HT1080 (cell line): ENCODE measurements at places on chromosomes 5 and 9. TPM values are rescaled to one million over a fixed set of nuclear protein-coding genes. Genes with fewer than 3 reads are reported as not detected.
A peak's percentile ranks its signal among the peaks of the same experiment; 100 is the strongest.

GPSM1 gene
- 19.0 and 23.1 TPM in 2 replicates for total RNA-seq

ANKDD1B gene
- 0.03 TPM in 1 of 2 replicates, not detected in the other for total RNA-seq

CDK7 gene
- 55.3 and 83.2 TPM in 2 replicates for total RNA-seq

C5orf22 gene
- 13.7 and 17.7 TPM in 2 replicates for total RNA-seq

EQTN gene
- total RNA-seq = not detected in 2 replicates

MORN5 gene
- not detected in 2 replicates for total RNA-seq

BRD3OS gene
- 21.2 and 28.4 TPM in 2 replicates for total RNA-seq

UAP1L1 gene
- 12.0 and 15.6 TPM in 2 replicates for total RNA-seq

PKD2L2 gene
- not detected in 2 replicates for total RNA-seq

SPINK4 gene
- total RNA-seq = not detected in 2 replicates

PAEP gene
- 15.7 and 17.5 TPM in 2 replicates for total RNA-seq

- DNase-seq = no peak
Observed at GRCh38 chr5:103463261-103463660, 99.3 kb downstream of the NUDT12 start.

DNA sequence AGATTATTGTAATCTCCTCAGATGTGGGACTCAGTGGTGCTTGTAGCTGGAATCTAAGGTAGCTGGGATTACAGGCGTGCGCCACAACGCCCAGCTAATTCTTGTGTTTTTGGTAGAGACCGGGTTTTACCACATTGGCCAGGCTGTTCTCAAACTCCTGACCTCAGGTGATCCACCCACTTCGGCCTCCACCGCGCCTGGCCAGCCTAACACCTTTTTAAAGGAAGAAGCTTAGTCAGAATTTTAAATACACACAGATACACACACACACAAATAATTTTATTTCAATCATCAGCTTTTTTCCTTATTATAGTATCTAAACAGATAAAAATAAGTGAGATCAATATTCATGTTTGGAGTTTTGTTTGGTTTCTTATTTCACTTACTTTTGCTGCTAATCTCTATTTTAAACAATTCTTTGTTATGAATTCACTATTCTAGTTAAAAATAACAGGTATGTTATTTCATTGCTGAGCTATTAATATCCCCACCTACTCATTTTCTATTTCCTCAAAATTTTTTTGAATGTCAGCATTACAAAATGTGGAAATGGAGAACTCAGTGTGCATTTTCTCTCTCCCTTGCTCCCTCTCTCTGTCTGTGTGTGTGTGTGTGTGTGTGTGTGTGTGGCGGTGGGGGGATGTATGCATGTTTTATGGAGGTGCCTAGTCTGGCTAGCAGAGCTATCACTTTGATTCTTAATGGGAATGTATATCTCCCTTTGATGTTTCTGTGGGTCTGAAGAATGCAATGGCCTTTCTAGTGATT, 960.6 kb upstream of the DMAC1 start:
- no peak for DNase-seq

DNA sequence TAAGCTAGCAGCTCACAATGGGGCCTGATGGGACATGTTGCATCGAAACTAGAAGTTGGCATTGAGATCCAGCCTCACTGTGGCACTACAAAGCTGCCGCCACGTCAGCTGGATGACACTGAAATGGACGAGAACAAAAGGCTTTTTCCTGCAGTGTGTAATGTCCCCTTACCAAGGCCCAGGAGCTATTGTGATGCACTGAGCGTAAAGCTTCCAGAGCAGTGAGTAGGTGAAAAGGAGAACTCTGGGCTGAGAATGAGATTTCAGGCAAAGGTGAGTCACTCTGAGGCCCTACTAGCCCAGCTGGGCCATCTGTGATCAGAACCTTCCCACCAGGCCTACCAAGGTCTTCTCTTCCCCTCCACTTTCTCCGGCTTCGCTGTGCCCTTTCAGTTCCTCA, 528.1 kb upstream of the KLF4 start:
- no peak for DNase-seq

GRCh38 chr9:119375892-119376291, 6.7 kb upstream of the BRINP1 start:
- DNase-seq = peak; percentile 32

- no peak for DNase-seq
Observed at GRCh38 chr5:2997179-2997578, 245.7 kb upstream of the IRX2 start.

DNA sequence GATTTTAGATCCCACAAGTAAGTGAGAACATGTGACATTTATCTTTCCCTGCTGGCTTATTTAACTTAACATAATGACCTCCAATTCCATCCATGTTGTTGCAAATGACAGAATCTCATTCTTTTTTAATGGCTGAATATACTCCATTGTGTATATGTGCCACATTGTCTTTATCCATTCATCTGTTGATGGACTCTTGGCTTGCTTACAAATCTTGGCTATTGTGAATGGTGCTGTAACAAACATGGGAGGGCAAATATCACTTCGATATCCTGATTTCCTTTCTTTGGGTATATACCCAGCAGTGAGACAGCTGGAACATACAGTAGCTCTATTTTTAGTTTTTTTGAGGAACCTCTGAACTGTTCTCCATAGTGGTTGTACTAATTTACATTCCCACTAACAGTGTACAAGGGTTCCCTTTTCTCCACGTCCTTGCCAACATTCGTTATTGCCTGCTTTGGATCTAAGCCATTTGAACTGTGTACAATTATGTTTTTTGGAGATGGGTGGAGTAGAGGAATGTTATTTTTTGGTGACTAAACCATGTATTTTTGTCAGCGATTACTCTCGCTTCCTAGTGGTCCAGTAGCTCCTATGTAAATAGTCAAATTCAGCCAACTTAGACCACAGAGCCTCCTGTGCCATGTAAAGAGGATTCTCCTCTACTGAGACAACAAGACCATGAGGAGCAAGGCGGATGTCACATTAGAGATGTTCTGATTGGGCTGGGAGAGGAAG, 60.6 kb downstream of the TNFSF15 start:
- no peak for DNase-seq

DNA sequence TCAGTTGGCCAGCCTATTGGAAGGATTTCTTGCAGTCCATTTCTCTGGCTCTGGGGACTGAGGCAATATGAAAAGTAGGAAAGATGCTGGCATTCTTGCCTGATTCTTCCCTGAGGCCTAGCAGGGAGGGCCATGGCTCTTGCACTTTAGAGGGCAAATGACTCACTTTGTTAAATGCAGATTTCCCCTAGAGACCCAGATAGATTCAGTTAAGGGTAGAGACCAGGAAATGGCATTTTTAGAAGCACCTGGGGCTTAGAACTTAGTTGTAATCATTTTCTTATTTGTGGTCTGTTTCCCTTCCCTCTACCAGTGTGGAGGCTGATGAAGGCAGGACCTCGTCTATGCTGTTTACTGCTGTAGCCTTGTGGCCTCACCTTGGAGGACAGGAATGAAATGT, 112.8 kb upstream of the NR3C1 start:
- DNase-seq = no peak

- no peak for DNase-seq
Observed at GRCh38 chr9:660227-660626, 181.3 kb upstream of the DMRT1 start.

GRCh38 chr9:138040446-138041430, 163.2 kb downstream of the CACNA1B start:
- DNase-seq = no peak

DNA sequence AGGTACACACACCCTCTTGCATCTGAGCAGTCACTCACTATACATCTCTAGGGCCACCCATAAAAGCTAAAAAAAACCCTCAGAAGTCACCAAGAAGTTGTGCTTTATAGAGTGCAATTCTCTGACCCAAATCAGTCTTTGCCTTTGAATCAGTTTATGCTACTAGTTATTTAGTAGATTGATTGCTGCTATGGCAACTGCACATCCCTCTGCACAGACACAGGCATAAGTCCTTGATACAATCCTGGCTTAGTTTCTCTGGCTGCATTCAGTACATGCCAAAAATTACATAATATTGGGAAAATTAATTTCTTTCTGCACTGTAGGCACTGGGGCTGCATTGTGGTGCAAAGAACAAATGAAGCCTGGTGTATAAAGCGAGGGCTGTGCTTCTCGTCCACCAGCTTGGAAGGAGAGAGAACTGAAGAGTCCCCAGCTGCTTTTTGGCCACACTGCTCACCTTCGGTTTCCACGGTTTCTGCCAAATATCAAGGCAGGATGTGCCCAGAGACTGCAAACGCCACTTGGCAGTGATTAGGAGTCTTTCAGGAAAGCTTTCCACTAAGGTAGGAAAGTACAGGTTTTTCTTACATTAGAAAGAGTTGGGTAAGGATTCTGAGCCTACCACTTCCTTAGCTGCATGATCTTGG, 258.4 kb downstream of the ELAVL2 start:
- no peak for DNase-seq

DNA sequence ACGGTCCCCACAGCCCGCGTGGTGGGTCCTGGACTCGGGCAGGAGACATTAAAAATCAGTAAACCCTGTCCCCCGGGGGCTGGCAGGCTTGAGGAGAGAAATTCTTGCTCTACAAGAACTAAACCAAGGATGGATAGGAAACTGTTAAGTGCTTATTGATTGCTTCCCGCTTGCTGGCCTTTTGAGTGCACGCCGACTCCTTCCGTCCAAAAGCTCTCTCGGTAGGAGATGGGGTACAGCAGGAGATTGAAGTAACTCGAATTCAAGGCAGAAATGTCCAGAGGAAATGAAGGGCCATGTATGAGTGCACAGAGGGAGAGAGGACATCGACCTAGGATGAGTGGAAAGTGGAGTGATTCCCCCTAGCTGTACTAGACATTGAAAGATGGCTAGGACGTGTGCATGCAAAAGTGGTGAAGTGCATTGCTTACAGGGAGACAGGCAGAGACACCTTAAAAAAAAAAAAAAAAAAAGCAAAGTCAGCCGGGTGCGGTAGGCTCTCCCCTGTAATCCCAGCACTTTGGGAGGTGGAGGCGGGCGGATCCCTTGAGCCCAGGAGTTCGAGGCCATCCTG, 923 bp downstream of the RECK start:
- DNase-seq = peak; percentile 33

DNA sequence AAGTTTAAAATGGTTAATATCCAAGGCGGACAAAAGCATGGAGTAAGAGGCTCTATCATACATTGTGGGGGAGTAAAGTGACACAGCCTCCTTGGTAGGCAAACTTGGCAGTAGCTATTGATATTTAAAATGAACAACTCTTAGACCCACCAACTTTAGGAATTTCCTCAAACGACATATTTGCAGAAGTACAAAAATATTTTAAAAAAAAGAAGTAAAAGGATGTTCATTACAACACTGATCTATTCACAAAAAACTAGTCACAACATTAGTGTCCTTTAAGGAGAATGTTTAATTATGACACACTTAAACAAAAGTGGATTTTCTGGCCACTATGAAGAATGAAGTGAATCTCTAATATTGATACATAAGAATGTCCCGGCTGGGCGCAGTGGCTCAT, 1.7 kb downstream of the ALG2 start:
- no peak for DNase-seq

- peak; percentile 100 for DNase-seq
Observed at GRCh38 chr9:109816490-109816889, 36.5 kb downstream of the PALM2AKAP2 start.

DNA sequence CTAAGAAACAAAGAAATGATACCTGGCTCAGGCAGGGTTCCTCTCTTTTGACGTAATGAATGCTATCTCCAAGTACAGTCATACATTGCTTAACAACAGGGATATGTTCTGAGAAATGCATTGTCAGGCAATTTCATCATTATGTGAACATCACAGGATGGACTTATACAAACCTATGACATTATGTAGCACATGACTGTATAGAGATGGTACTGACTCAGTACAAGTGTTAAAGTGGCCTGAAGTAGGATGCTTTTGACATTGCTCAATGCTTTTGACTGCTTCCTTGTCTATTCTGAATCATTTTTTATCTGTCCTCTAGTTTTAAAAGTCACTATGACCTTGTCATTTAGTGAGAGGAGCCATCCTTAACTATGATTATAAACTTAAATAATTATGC, 147.6 kb downstream of the NR2F1-AS1 start:
- peak; percentile 63 for DNase-seq

DNA sequence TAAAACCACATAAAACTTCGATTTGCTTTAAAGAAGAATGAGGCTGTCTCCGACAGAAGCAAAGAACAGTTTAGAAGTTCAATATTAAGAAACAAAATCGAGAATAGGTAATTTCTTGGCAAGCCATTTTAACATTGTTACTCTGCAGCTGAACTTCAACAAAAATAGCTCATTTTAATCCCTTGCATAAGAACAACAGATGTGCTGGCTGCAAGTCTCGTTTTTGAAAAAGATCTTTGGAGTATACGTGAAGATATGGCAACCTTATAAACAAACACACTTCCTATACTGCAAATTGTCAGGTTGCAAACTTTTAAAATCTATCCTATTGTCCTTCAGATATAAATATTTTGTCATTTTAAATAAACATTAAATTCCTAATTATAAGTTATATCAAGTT, 71.5 kb downstream of the FBN2 start:
- no peak for DNase-seq

- DNase-seq = no peak
Observed at GRCh38 chr5:9168791-9169556, 376.9 kb downstream of the SEMA5A start.

GRCh38 chr5:158246661-158247060, 387.7 kb upstream of the CLINT1 start:
- DNase-seq = no peak

DNA sequence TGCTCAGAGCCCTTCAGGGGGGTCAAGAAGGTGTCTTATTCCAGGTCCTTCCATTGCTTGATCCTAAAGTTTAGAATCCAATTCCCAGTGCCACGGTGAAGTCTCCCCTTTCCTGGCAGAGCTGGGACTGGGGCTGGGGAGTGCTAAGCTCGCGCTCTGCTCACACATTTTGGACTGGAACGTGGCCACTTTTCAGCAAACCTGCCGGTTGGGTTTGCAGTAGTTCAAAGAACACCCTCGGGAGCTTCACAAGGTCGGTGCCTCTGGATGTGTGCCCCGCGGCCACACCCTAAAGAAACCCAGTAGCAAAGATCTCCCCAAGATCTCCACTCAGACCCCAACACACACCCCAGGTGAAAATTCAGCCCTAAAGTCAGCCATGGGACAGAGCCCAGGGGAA, at the start of gene C9orf152:
C9orf152 (minus strand) TSS at position 129 of the 400 bp plus-strand sequence. CDS start 580 bp downstream, outside the sequence.
- DNase-seq = no peak

DNA sequence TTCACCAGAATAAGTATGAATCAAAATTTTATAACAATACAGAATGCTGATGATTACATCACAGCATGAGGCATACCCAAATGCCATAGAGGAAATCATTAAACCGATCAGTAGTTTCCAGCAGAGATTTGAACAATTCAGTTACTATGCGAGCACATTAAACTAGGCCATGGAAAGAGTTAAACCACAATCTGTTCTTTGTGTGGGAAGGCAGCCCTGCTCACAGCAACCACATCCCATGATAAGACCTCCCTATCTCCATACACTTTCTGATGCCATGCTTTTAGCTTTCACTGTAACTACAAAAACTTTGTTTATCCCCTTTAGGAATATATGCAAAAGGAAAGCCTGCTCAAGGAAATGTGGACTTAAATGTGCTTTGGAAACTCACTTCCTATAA, 4.5 kb downstream of the NFIB start:
- peak; percentile 60 for DNase-seq
